GM20000 (cell line): ENCODE measurements at places on chromosomes 2 and 18.

- DNase-seq: no peak
These were observed 145.1 kb downstream of the TDRD15 start for GRCh38 chr2:21268878-21269224.

- no peak for DNase-seq
These were observed 1.1 kb upstream of the DARS1 start for GRCh38 chr2:135986507-135986906.

DNA sequence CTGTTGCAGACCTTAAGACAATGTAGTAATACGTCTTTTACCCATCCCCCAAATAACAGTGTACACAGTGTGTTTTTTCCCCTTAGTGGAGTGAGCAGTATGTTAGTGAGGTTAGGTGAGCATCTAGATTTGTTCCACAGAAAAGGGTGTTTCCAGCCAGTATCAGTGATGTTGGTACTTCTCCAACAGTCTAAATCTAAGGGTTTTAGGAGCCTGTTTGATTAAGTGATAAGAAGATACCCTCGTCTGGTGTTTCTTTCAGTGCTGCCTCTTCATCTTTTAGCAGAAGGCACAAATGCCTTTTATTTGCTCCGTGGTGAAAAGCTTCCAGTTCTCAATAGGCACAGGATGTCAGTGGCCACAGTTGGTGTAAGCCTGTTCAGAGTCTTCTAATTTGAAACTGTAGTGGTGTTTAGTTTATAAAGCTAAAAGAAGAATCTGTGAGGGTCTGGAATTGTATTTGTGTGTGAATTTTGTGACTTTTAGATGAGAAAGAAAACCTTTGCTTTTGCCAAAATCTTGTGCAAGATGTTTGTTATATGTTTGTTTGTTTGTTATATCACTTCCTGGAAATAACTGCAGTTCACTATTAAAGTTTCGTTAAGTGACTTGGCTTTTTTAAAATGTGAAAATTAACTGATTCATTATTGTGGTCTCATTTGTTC lies 71.2 kb downstream of the MAP4K4 start:
- no peak for DNase-seq

DNA sequence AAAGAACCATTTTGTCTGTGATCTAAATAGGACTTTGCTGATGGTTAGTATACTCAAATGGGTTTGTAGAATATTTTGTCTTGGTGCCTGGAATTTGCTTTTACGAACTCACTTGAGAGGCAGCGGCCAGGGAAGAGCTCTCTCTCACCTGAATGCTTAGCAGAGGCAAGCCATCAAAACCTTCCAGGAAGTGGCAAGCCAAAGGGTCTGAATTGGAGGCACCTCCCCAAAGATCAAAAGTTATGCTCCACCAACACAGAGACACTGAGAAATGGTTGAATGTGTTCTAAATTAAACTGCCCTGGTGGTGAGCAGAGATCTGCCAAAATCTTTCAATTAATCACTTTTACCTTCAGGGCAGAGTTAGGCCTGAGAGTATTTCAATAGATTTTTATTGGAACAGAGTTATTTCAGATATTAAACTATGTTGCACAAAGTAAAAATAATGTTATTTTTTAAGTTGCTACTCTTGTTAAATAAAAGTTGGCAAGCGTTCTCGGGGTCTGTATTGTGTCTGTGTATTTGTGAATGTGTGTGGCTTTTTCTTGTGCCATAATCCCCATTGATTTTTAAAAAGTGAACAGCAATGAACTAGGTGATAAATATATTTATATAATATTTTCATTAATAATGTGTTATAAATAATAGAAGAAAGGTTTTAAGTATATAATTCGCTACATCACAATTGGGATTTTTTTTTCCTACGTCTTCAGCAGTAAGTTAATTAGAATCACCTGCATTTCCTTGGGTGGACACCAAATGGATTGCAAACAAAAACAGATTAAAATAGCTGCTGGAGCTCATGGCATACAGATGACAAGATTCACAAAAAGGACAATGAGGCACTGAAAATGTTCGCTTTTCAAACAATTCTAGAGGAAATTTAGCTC lies 416.1 kb downstream of the ARHGAP15 start:
- DNase-seq: no peak

GRCh38 chr2:133766164-133766832 lies 198.0 kb upstream of the NCKAP5 start:
- no peak for DNase-seq

GRCh38 chr2:121596221-121597080 lies 52.8 kb downstream of the CLASP1 start:
- peak; percentile 37 for DNase-seq

DNA sequence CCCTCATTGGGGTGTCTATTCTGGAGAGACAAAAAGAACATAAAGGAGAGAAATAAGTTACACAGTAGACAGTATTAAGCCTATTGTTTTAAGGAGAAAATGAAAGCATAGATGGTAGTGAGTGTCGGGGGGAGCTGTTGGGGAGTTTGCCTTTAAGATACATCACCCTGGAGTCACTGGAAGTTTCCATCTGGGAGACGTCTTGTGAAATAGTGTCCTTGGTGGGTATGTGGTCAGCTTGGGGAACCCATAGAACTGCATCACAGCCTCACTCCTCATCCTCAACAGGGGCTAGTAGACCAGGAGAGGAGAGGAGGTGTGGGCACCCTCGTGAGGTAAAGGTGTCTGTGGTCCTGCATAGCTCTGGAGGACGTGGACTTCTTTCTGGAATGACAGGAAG lies 60.6 kb downstream of the RNF144A start:
- no peak for DNase-seq

GRCh38 chr2:145905371-145905770 lies 1385.5 kb upstream of the ZEB2 start:
- no peak for DNase-seq

GRCh38 chr2:157194097-157194688 lies 63.3 kb upstream of the GALNT5 start:
- peak; percentile 42 for DNase-seq

DNA sequence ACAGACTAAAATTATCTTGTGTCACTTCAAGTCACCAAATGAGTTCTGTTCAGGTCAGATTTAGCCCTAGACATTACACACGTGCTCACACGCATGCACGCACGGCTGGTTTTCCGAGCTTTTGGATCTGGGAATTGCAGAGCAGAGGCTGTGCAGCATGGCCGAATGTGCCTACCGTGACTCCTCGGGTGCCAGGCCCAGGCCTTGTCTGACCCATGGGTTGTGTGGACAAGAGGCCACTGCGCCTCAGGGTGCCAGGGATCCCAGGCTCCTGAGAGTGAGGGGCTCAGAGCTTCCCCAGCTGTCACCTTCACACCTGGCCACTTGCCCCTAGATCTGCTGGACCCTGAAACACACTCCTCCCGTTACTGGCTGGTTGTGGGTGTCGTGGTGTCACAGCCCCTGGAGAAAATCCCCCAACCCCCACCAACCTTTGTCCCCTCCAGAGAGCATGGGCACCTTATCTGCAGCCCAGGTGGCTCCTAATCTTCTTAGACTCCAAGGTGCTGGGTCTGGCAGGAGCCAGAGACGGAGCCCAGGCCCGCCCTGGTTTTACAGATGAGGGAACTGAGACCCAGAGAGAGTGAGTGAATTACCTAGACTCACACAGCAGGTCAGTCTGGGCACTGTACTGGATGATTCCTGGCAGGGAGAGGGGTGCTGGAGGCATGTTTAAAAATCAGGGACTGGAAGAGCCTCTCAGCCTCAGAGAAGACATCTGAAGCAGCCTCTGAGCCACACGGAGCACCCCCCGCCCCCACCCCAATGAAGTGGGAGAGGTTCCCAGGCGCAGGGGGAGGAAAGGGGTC lies 56.8 kb downstream of the ATOH8 start:
- no peak for DNase-seq
